ENCODE measurements at places on chromosomes 12 and 14. TPM values are rescaled to one million over a fixed set of nuclear protein-coding genes. Genes with fewer than 3 reads are reported as not detected.

Gene KLRD1
- 0.03 TPM for total RNA-seq

Gene RAPGEF3
- total RNA-seq: 1.2 TPM

Gene WSB2
- total RNA-seq: 98.2 TPM

Gene SP1
- total RNA-seq: 83.3 TPM

Gene POTEM
- not detected for total RNA-seq

Gene OAS1
- total RNA-seq: not detected

Gene PPP1R36
- 1.3 TPM for total RNA-seq

Gene CD27
- total RNA-seq: not detected

Gene PZP
- not detected for total RNA-seq

Gene FAM186B
- 0.30 TPM for total RNA-seq

Gene RFLNA
- 1.4 TPM for total RNA-seq

Gene IL26
- 0.34 TPM for total RNA-seq

Gene DTX3
- total RNA-seq: 26.5 TPM

Gene GLS2
- total RNA-seq: 0.31 TPM

Gene SART3
- 47.2 TPM for total RNA-seq

GRCh38 chr14:69376439-69376838 is 21.7 kb downstream of the ERH start:
- DNase-seq: no peak

GRCh38 chr12:51448618-51449256 is 24.1 kb downstream of the SLC4A8 start:
- no peak for DNase-seq

DNA sequence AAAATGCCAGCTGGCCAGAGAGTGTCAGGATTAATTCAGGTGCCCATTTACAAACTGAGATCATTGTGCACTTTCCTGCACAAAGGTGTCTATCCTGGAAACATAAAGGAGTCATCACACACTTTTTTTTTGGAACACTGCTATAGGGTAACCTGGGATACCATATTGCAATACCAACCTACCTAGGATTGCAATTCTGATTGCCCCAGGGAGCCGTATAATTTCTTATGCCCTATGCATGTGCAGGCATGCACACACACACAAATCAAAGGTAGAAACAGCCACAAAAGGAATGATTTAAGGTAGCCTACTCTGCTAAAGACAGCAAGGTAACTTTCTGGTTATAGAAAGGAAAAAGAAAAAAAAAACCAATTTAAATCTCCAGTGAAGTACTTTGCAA is 285.3 kb upstream of the KITLG start:
- no peak for DNase-seq

- DNase-seq: no peak
Observed at GRCh38 chr12:2681450-2682205, 113.1 kb upstream of the FKBP4 start.

- no peak for DNase-seq
Observed at GRCh38 chr12:53453953-53454640, 2.2 kb downstream of the PCBP2 start.

- DNase-seq: no peak
Observed at GRCh38 chr12:102571889-102572288, 91.5 kb upstream of the IGF1 start.

DNA sequence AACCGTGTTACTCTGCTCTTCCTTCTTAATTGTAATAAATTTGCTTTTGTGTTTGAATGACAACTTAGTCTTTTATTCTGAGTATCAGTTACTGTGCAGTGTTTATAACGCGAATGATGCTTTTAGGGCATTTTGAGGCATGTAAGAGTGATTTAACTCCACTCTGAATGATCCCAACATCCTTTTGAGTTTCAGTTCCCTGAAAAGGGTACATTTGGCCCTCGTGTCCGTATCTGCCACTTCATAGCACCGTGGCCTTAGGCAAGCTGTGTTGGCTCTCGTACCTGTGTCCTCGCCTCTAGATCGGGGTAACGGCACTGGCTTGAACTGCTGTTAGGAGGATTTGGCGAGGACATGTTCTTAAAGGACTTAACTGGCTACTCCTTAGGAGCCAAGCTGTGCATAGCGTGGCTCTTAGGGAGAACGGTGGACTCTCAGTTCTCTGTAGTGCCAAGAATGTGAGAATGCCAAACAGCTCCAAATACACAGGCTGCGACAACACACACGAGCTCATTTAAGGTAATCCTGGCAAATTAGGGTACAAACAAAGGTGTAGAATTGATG is 92.0 kb downstream of the PPP2R5C start:
- DNase-seq: peak; percentile 54

DNA sequence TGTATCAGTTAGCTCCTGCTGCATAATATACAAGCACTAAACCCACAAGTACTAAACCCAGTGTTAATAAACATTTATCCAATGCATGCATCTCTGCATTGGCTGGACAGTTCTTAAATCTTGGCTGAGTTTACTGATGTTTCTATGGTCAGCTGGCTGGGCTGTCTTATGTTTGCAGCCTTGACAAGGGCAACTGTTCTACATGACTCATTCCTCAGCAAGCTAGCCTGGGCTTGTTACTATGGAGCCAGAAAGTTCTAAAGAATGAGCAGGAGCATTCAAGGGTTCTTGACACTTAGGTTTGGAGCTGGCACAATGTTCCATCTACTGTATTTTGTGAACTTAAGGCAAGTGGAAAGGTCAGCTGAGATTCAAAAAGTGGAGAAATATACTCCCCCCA is 199.1 kb downstream of the GLT1D1 start:
- no peak for DNase-seq

DNA sequence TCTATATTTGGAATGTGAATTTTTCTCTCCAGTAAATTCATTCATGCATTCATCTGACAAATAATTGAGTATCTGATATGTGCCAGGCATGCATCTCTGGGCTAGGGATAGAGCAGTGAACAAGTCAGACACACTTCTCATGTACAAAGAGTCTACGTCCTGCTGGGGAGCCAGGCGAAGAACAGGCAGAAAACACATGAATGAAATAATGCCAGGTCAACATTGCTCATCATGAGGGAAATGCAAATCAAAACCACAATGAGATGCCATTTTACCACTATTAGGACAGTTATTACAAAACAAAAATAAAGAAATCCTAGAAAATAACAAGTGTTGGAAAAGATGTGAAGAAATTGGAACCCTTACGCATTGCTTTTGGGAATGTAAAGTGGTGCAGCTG is 90.3 kb downstream of the PAX9 start:
- no peak for DNase-seq

DNA sequence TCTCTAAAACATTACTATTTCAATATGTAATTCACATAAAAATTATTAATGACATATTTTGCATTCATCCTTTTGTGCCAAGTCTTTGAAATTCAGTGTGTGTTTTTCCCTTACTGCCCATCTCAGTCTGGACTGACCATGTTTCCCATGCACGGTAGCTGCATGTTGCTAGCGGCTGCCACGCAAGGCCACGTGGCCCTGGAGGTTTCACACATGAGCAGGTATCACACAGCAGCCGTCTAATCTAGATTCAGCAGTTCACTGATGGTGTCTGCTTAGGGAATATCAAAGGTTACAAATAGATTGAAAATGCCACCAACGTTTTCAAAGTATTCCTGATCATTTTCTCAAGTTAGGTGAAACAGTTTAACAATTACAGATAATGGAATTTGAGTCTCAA is 234.8 kb upstream of the FKBP4 start:
- DNase-seq: no peak

DNA sequence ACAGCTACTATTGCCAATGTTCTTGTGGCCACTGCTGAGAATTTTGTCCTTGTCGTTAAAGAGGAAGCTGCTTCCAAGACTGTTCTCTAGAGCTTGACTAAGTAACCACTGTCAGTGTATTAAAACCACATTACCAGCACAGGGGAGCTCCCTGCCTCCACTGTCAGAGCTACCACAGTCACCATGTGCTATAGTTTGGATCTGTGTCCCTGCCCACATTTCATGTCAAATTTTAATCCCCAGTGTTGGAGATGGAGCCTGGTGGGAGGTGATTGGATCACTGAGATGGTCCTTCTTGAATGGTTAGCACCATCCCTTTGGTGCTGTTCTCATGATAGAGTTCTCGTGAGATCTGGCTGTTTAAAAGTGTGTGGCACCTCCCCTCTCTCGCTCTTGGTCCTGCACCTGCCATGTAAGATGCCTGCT is 23.2 kb upstream of the RAP1B start:
- DNase-seq: no peak

DNA sequence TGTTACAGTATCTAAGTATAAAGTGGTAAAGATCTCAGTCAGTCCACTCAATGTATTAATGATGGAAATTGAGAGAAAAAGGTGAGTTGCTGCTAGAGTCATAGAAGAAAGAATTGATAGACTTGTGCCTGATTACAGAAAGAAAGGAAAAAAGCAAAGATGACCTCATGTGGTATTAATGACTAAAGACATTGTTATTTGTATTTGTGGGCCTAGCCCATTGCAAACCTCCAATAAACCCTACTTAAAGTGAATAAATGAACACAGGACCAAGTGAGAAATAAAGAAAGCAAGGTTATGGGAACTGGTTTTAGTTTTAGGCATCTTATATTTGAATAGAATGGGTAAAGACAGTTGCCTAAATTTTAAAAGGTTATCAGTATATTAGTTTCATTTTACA is 105.5 kb downstream of the SYT1 start:
- no peak for DNase-seq

DNA sequence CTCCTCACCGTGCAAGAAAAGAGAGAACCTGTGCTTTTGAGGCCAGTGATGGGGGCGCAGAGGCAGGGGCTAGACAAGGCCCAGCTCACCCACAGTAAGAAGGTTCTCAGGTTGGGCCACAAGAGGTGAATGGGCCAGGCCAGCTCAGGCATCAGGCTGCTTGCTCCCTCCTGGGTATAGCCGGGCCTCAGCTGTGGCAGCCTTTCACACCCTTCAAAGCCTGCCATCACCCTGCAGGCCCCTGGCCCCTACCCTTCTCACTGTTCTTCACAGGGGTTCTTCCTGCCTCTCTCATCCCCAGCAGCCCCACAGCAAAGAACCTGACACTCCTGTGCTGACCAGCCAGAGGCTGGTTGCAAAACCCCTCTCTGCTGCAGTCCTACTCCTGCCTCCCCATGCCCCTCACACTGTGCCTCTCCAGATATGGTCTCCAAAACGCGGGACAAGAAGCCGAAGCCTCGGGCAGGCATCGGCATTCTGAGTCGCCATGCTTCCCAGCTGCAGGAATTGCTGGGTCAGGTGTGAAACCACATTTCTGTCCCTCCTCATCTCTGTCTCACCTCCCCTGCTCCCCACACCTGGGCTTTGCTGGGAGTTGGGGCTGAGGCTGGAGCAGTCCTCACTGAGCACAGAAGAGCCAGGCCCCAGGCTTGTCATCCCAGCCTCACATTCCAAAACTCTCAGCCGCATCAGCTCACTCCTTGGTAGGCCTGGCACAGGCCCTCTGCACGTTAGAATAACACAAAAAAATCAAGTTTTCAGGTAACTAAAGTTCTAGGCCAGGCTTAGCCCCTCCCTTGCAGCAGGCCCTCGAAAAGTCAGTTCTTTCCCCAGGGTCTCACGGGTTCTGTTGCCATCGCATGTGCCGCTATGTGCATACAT is 6.9 kb upstream of the FAIM2 start:
- DNase-seq: no peak

DNA sequence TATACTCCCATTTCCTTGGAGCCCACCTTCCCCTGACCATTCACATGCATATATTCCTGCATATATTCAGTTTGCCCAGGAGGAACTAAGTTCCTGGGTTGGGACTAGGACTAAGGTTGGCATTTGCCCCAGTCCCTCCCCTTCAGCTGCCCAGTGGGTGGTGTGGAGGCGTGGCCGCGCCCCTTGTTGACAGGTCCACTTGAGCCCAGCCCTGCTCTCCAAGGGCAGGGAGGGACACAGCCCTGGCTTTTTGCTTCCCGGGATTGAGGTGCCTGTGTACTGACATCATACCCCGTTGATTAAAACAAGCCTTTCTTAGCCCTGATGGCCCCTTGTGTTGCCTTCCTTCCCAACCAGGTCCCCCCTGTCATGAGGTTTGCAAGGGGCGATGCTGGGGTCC is 7.3 kb downstream of the ERBB3 start:
- DNase-seq: no peak

- no peak for DNase-seq
Observed at GRCh38 chr14:68894802-68895703, 84.0 kb downstream of the ACTN1 start.

DNA sequence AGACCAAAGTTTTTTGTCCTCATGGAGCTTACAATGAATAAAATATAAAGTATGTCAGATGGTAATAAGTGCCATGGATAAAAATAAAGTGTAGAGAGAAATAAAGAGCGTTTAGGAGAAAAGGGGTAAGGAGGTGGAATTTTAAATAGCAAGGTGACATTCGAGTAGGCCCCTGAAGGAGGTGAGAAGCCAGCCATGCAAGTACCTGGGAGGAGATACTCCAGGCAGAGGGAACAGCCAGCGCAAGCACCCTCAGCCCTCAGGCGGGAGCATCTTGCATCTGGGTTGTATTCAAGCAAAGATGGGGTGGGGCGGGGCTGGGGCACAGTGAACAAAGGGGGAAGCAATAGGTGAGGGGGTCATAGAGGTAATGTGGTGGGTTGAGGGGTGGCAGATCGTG is 4.3 kb downstream of the TBC1D30 start:
- no peak for DNase-seq

DNA sequence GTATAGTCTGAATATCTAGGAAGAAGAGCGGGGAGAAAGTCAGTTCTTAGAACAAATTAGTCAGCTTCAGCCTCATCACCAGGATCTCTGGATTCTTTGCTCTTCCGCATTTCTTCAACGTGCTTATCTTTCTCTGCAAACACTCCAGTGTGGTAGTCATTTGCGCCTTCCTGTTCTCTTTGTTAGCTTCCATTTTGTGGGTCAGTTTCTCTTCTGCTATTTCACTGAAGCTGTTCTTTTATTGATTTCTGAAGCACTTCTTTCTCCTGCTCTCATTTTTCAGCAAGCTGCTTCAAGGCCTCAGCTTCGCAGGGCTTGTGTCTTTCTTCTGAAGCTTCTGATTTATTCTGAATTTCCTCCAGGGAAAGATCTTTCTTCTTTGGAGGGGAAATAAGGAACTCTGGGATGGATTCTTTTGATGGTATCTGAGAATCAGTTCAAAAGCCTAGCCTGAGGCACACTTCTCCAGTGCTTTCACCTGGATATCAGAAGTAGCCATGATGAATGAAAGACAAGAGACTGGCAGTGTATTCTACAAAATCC is 13.5 kb downstream of the AMN1 start:
- DNase-seq: no peak
